Stimulated activated CD4-positive, alpha-beta T cell treated with anti-CD3 and anti-CD28 coated beads, Interleukin-2, amount 100 ng/mL, for 4 hours (primary cell): ENCODE measurements at places on chromosomes 3 and 15.

GRCh38 chr15:34158355-34158754 is 51.5 kb downstream of the KATNBL1 start:
- DNase-seq: no peak

DNA sequence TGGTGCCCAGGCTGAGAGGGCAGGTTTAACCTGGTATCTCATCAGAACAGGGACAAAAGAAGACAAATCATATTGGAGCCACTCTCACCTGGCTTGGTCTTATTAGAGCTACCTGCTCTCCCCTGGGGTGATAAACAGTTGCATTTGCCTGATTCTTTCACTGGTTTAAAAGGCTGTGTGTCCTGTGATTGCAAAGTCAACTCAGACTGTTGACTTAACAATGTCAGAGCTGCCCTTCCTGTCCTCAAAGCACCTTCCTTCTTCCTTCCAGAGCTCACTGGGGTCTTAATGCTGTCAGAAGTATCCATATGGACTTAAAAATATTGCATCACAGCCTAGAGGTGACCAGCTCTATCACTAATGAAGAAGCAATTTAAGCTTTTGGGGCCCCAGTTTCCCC is 50.5 kb upstream of the MINAR1 start:
- DNase-seq: no peak

DNA sequence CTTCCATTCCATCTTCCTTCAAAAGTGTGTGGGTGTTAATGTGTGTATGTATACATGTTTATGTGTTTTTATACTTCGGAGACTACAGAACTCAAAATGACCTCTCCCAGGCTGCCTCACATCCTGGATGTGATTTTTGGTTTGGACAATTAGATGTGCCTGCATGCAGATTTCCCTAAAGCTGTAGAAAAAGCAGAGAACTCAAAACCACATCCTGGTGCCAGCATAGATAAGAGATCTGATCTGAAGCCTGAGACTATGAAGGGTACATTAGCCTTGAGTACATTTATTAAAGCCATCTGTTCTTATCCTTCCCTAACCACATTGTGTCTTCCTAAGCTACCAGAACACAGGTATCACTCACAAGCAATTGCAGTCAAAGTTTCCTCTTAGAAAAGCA is 319.4 kb upstream of the RASGRP1 start:
- no peak for DNase-seq

DNA sequence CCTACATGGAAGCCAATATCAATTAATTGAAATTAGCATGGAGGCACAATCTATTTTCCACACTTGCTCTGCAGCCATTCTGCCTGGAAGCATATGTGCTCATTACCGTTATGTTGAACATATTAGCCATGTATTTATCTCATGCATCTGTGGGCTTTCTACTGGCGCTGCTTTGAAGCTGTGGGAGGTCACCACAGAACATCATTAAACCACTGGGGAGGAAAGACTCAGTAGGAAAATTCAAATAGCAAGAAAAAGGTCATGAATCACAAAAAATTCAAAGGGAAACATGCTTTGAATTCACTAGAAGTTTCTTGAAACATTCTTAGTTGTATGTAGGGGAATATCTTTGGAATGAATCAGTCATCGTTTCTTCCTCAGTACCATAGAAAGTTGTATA is 652.5 kb downstream of the EDEM1 start:
- no peak for DNase-seq

DNA sequence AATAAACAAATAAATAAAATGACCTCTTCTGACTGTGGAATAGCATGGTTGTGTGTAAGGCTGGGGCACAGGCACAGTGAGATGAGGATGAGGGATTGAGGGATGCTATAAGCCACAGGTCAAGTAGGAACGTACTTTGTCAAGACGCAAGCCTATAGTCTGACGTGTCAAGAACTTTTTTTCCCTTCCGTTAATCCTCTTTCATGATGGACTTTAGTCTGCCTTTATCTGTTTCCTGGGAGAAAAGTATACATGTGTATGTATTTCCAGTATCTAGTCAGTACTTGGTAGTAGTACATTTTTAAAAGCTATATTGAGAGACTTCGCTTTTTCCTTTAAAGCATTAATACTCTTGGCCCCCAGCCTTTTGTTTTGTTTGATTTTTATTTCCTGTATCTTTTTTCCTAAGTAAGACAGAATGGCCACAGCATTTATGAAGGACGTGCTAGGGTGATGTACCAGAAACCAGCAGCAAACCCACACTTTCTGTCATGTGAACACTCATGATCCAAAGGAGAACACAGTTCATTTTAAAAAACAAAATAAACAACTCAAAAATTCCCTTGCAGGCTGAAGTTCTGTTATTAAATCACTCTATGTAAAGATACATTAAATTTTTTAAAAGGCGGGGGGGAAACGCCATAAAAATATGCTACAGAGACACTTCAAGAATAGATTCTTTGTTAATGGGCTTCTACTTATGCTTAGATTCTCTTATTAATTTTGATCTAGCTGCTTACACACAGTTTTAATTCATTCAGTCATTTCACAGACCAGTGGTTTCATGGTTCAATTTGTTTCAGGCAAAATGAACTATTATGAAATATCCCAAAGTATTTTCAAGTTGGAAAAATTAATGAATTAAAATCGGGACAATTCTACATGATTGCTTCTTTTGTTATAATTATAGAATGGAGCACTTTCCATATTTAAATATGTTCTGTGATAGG is 114.7 kb downstream of the SNRK start:
- no peak for DNase-seq

GRCh38 chr15:66456211-66456610 is 41.4 kb downstream of the SNAPC5 start:
- no peak for DNase-seq

DNA sequence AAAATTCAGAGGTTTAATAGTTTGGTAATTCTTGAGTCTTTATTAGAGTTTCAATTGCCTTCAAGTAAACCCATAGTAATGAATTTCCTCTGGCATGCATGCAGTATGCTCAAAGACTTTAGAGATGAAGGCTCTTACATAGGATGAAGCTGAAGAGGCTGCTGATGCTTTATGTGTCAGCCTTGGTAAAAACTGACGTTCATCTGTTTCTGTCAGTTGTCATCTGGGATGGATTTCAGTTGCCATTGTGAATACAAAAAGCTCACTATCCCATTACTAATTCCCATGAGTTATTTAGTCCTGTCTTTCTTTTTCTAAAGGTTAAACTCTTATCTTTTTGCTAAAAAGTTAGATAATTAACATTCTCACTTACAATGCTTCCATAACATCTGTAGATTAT is 136.9 kb upstream of the GBE1 start:
- no peak for DNase-seq
